ENCODE measurements at places on chromosomes 7 and 10.

DNA sequence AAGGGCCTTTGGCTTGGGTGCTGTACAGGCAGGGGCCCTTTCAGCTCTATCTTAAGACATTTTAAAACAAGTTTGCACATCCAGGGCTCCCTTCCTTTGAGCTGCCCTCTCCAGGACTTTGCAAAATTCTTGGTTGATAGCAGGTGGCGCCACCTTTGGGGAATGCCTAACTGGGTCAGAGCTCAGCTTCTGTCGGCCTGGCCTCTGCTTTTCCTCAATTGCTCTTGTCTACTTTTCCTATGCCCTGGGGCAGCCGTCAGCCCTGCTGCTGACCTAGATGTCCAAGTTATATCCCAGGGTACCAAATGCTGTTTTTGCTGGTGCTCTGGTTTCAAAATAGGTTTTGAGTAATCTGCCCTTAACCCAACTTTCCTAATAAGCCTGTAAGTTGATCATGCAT lies 65.8 kb downstream of the APBB1IP start:
- no peak for DNase-seq

DNA sequence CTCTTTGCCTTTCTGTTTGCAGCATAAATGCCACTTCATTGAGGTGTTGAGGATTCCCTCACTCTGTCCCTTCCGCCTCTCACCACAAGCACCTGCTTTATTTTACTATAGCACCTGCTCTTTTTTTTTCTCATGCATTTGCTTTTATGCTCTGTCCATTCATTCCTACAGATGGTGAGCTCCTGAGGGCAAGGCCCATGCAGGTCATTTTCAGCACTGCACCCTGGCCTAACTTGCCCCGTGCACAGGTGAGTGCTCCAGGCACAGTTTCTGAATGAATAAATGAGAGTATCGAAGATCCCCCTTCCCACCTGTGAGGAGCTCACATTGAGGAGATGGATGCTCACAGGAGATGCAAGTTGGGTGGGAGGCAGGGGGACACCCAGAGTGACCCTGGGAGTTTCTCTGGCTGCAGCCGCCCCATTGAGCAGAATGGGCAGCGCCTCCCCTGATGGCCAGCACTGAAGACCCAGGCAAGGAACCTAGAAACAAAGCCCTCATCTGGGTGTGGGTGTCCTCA lies 1.2 kb upstream of the AKR1E2 start:
- no peak for DNase-seq

DNA sequence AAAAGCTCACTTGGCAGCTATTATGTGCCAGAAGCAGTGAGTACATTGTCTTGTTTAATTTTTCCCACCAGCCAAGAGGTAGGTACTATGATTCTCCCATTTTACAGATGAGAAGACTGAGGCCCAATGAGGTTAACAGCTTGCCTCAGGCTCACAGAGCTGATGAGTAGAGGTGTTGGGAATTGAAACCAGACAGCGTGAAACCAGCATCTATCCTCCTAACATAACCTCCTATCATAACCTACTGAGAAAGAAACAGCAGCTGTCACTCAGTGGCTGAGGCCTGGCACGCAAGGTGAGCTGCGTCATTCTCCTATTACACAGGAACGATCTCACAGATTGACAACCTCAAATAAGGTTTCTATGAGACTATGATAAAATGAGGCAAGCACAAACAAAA lies 6.2 kb downstream of the PYROXD2 start:
- no peak for DNase-seq

GRCh38 chr7:31735991-31736982 lies 49.3 kb downstream of the PPP1R17 start:
- DNase-seq, result no peak

GRCh38 chr7:30470163-30470770 lies 8.3 kb downstream of the NOD1 start:
- no peak for DNase-seq

GRCh38 chr10:127942811-127943210 lies 35.9 kb downstream of the PTPRE start:
- no peak for DNase-seq

- no peak for DNase-seq
These were observed 567.6 kb downstream of the GRM8 start for GRCh38 chr7:126685018-126685573.

GRCh38 chr10:90621577-90621976 lies 236.3 kb downstream of the HTR7 start:
- no peak for DNase-seq

GRCh38 chr10:128046953-128047290 lies 79.3 kb downstream of the MKI67 start:
- DNase-seq, result no peak

- DNase-seq, result no peak
These were observed 146.5 kb upstream of the PRSS1 start for GRCh38 chr7:142602756-142603155.

GRCh38 chr10:91590142-91590903 lies 42.5 kb downstream of the PPP1R3C start:
- no peak for DNase-seq

GRCh38 chr7:132580277-132580676 lies 4.0 kb upstream of the PLXNA4 start:
- no peak for DNase-seq

- peak; percentile 55 for DNase-seq
These were observed 774 bp downstream of the TUBGCP2 start for GRCh38 chr10:133307776-133308420.

- DNase-seq, result peak; percentile 18
These were observed 82.7 kb downstream of the NOC3L start for GRCh38 chr10:94279835-94280709.

DNA sequence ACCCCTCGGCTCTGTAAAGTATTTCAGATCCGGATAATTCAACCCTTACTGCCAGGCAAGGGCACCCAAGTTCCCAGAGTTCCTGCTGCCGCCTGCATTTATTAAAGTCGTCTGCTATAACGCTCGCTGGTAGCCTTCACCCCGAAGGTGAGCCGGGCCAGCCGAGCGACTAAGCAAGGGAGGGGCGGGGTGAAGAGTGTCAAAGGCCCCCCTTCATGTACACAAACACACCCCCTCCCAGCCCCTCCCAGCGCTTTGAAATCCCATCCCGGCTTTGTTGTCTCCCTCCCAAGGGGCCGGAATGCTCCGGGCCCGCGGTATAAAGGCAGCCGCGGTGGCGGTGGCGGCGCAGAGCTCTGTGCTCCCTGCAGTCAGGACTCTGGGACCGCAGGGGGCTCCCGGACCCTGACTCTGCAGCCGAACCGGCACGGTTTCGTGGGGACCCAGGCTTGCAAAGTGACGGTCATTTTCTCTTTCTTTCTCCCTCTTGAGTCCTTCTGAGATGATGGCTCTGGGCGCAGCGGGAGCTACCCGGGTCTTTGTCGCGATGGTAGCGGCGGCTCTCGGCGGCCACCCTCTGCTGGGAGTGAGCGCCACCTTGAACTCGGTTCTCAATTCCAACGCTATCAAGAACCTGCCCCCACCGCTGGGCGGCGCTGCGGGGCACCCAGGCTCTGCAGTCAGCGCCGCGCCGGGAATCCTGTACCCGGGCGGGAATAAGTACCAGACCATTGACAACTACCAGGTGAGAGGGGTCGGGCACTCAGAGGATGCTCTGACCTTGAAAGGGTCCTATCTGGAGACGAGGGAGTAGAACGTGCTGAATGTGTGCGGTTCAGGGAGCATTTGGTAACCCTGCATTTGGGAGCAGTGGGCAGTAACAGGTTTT lies at the start of gene DKK1:
TSS of gene DKK1 (plus strand) at position 349 of the 889 bp plus-strand sequence. CDS start at position 503, 154 bp downstream.
- DNase-seq, result no peak

DNA sequence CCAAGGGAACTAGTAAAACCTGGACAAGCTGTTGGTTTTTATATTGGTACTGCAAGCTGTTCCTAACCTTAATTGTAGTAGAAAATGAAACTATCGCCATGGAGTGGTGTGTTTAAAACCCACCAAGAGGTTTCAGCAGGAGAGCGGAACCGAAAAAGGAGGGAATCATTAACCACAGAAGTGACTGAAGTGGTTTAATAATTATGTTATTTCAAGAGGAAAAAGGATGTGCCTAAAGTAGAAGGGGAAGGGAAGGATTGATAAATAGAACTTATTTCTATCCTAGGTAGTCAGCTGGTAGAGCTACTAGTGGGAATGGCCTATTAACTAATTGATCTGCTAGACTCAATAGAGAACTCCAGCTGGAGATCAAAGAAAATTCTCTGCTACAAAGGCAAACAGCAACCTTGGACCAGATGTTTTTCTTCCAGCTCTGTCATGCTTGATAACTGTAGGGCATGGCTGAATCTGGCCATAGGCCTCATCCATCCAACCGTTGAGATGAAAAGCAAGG lies 91.8 kb downstream of the BAMBI start:
- no peak for DNase-seq

- no peak for DNase-seq
These were observed 98.4 kb upstream of the FZD1 start for GRCh38 chr7:91165846-91166230.

DNA sequence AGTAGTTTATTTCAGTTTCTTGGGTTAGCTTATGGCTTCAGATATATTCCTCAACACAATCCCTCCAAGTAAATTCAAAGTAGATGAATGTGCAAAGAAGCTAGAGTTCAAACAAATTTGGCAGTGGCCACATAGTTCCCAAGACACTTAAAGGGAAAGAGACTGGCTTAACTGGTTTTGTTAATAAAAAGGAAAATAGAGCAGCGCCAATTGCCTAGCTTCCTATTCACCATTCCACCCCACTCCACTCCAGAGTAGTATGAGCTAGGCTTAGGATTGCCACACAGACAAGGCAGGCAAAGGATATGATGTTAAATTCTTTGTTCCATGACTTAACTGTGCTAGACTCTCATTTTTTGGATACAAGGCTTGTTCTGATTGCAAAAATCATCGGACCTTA lies 2.0 kb downstream of the XRCC2 start:
- DNase-seq, result no peak

DNA sequence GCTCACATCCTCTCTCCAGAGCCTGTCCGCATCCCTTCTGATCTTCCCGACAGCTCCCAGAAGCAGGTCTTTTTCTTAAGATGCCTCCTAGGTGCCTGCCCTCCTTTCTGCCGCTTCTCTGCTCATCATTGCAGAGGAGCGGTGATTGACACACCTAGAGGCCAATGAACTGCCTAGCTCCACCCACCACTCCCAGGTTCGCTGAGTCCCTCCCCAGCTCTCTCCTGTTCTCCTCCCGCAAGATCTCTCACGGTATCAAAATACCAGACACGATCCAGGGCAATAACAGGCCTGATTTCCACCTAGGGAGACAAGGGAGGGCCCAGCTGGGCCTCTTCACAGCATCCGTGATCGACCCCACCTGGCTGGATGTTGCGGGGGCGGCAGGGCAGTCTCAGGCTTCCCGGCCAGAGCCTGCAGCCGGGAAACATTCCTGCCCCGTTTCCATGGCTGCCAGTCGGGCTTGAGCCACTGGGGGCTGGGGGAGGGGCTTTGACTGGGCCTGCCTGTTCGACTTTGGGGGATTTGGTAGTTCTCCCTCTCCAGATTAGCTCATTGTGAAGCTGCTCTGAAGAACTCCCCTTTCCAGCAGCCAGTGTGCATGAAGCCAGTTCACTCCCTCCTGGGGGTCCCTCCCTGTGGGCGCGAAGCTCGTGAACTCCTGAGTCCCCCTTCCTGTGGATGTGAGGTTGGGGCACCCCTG lies 373.5 kb downstream of the RPS24 start:
- DNase-seq, result no peak

DNA sequence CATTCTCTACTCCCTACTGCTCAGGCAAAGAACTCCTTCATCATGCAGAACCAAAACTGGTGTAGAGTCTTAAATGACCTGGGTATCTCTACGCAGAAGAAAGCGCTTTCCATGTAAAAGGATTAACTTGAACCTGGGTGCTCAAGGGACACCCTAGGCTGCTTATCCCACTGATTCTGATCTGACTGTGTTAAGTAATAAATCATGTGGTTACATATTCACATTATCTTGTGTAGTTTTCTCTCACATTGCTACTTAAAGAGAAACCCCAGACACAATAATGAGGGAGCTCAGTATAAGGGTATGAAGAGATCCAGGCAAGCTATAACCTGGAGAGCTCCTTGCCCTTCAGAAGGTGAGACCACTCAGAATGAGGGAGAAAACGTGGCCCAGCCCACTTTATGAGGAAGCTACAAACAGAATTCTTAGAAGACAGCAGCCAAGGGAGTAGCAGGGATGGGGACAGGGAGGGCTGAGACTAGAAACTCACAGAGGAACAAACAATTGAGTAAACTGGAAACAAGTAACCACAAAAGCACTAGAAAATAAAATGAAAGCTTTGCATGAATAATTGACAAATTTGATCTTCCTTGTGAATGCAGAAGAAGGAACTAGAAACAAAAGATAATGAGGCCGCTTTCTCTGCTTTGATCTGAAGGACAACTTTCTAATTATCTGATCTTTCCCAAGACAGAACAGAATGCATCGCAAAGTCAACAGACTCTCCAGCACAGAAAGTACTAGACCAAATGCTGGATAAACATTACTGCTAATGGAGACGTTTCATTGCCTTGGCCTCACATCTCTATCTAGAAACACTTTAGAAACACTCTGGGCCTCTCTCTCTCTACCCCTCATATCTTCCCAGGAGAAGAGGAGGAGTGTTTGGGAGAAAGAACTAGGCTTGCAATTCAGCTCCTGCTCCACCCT lies 76.1 kb downstream of the LRRC17 start:
- no peak for DNase-seq

GRCh38 chr10:79360499-79361342 lies 13.5 kb downstream of the PPIF start:
- no peak for DNase-seq

DNA sequence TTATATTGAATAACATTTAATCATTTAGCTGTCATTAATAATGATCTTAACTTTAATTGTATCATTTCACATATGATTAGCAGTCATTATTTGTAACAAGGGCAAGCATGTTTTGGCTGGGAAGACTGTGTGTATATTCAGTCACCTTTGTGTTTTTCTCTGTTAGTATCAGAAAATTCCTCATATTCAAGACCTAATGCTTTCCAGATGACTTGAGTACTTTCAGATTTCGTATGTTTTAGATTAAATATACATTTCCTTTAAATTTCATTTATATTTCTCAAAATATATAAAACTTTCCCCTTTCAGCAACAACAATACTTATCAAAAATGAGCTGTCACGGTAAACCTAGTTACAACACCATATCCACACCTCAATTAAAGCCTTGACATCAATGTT lies 6.3 kb upstream of the CACNA2D1 start:
- no peak for DNase-seq

- DNase-seq, result no peak
These were observed 28.3 kb downstream of the NCAPG2 start for GRCh38 chr7:158676171-158676840.

DNA sequence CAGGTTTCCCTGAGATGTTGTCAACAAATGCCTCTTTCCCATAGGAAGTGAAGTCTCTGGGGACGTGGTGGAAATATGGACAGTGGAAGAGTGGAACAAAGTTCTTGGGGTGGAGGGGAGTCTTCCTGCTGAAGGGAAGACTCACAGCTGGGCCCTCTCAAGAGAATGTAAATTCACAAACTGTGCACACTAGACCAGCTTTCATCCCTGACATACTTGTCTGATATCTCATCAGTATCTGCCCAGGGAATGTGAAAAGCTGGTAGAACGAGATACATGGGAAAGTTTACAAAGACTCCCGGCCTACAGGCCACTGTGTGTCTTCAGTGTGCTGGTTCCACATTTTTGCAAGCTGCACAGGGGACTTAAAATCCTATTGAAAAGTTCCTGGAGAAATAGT lies 16.7 kb upstream of the CCDC3 start:
- no peak for DNase-seq

Data from stimulated activated CD8-positive, alpha-beta memory T cell treated with anti-CD3 and anti-CD28 coated beads, Interleukin-4, amount 100 ng/mL, for 1 hour (primary cell).